ENCODE measurements at places on chromosomes 6 and 20.

GRCh38 chr6:32226434-32226833, 2.6 kb upstream of the NOTCH4 start:
- DNase-seq, result no peak

GRCh38 chr6:156774863-156775405, 2.2 kb upstream of the ARID1B start:
- DNase-seq, result no peak

GRCh38 chr20:62406635-62407176, 379 bp downstream of the CABLES2 start:
- no peak for DNase-seq

DNA sequence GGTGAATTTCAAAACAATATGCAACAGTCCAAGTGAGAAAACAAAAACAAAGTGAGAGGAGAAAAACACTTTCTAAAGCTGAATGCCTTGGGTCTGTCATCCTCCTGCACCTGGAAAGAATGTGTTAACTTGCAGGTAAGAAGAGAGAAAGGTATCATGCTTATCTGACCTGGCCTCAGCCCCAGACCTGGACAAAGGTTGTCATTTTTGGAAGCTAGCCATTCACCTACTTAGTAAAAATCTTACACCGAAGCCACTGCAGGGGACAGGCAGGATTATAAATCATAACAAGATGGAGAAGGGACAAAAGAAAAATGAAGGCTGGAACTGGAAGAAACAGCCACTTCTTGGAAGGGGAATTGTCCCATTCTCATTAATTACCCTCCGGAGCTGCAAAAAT, 69.4 kb downstream of the GFOD1 start:
- DNase-seq, result no peak

DNA sequence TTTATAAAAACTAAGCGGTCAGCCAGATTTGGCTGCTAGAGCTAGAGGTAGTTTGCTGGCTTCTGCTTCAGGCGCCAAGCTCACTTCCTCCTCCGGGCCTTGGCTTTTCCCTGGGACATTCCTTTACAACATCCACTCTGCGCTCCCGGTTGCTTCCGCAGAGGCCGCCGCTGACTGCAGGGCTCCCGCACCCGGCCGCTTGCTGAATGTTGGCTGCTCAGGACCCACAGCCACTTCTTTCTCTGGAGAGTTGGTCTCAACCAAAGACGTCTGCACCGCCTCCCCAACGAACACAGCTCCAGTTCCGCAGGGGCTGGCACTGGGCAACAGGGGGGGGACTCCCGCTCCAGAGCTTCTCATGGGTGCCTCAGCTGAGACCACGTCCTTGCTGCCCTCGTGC, 282.8 kb downstream of the TFAP2C start:
- DNase-seq, result no peak

DNA sequence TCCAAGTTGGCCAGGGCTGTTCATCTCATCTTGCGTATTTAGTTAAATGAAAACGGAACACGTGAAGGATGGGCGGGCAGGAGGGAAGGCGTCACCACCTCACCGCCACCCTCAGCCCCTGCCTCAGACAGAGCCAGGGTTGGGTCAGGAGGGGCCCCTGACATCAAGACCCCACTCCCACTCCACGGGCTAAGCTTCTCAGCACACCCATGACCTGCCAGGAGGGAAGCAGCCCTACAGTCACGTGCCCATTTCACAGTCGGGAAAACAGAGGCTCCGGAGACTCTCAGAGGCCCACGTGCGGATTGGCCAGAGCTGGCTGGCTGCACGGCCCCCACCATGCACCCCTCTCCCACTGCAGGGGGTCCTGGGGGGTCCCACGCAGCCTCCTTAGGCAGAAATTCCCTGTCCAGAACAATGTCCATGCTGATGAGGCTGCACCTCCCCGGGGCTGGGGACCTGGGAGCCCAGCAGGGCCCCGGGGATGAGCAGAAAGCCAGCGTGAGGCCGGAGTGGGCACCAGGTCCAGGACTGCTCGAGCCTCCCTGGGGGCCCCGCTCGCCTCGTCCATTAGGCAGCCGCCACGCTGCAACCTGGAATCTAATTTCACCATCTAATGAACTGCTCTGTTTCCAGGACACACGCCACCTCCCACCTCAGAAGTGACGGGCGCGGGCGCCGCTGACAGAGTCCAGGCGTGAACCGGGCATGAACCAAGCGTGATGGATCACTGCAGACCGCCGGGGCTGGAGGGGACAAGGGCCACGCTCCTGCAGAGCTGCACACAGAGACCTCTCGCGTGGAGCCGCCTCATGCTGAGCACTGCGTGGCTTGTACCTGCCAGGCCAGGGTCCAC, 15.8 kb downstream of the KCNQ2 start:
- DNase-seq, result no peak

GRCh38 chr6:92752114-92752513, 667.2 kb downstream of the EPHA7 start:
- no peak for DNase-seq

GRCh38 chr6:84021625-84022024, 11.9 kb upstream of the MRAP2 start:
- no peak for DNase-seq

DNA sequence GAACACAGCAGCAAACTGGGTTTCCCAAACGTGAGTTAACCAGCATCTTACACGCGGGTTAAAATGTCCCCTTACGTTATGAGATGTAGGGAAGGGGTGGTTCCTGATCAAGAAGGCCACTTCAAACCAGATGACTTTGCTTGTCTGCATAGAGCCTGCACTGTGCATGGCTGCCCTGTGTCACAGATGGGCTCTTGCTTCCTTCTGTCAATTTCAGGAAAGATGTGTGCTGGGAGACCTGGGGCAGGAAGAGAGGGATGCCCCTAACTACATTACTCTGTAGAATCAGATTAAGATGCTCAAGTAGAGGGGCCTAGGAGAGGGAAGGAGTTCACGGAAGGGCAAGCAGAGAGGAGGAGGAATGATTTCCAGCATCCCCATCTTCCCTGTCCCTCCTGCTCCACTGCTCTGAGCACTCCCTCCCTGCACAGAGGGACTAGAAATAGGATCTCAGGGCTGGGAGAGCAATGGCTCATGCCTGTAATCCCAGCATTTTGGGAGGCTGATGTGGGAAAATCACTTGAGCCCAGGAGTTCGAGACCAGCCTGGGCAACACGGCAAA, 63.5 kb upstream of the ZMYND8 start:
- no peak for DNase-seq

DNA sequence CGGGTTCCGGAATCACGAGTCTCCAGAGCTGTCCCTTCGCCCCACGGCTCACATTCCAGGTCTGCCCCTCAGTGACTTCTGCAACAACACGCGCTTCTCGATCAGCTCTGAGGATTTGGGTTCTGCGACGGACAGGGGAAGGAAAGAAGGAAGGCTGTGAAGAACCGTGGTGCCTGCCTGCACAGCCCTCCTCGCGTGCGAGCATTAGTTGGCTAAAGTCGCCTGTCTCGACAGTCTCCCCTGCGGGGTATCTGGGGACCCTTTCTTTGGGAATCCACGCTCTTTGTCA, 23.1 kb downstream of the VPS52 start:
- no peak for DNase-seq

GRCh38 chr6:92274588-92274987, 1144.8 kb downstream of the EPHA7 start:
- DNase-seq, result no peak

DNA sequence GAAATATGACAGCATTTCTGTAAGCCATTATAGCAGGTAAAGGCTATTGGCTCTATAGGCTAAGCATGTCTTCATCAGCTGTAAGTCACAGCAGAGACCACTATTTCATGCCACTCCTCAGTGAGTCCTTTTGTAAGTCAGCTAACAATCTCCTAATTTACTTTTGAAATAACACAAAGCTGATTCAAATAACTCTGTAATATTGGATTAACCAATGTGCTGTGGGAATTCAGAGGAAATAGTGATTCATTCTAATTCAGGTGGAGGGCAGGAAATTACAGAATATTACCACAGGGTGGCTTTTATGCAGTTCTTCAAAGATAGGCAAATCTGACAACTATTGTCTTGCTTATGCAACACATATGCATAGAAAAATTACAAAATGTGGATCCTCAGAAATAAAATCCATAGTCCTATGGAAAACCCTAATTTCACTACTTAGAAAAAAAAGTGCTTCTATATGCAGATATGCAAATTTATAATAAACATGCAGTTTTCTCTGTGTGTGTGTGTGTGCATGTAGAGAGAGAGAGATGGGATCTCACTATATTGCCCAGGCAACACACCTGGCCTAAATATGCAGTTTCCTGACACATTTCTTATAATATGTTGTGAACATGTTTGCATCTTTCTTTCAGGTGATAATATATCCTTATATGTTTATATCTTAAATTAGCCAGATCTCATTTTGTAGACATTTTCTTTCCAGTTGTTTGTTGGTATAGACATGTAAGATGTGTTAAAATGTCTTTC, 4.8 kb upstream of the SMIM28 start:
- peak; percentile 36 for DNase-seq

DNA sequence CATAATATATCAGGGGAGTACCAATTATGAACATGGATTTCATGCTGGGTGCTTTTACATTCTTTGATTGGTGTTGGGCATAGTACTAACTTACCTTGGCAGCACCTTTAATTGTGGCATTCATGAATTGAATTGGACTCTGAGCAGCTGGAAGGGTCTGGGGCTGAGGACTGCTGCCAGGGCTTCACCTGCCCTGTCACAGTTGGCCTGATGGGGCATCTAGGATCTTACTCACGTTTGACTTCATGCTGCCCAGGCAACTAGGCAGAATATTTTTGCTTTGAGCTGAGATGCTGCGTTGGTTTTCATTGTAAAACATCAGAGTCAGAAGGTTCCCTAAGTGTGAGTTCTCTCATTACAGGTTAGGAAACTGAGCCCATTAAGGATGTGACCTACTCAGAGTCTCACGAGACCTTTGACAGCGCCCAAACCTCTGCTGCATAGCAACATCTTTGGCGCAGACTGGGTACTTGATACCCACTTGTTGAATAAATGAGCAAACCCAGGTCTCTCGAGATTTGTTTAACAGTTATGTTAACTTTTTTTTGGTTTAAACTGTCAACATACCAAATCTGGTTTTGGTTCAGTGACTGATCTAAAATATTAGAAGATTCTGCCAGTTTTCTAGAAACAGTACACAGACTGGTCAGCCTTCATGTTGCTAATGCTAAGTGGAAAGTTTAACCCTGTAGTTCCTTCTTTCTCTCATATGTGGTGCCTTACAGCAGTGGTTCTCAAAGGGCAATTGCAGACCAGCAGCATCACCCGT, 104.9 kb downstream of the TCP11 start:
- DNase-seq, result no peak

- DNase-seq, result peak; percentile 79
Measured at GRCh38 chr6:149864578-149865535, 698 bp upstream of the LRP11 start.

DNA sequence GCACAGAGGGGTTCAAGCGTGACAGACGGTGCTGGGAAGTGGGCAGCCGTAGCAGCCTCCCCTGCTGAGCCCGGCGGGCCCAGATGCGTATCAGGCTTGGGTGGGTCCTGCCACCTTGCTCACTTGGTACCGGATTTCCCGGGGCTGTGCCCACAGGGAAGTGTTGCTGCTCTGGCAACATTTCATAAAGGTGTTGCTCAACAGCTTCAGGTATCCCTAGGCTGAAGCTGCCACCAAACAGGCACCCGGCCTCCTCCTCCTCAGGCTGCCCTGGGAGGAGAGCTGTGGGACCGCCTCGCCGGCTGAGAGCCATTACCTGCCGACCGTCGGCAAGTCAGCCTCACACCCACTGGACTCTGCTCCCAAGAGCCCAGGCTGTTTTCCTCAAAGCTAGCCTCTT, 11.5 kb downstream of the PSMG4 start:
- no peak for DNase-seq

DNA sequence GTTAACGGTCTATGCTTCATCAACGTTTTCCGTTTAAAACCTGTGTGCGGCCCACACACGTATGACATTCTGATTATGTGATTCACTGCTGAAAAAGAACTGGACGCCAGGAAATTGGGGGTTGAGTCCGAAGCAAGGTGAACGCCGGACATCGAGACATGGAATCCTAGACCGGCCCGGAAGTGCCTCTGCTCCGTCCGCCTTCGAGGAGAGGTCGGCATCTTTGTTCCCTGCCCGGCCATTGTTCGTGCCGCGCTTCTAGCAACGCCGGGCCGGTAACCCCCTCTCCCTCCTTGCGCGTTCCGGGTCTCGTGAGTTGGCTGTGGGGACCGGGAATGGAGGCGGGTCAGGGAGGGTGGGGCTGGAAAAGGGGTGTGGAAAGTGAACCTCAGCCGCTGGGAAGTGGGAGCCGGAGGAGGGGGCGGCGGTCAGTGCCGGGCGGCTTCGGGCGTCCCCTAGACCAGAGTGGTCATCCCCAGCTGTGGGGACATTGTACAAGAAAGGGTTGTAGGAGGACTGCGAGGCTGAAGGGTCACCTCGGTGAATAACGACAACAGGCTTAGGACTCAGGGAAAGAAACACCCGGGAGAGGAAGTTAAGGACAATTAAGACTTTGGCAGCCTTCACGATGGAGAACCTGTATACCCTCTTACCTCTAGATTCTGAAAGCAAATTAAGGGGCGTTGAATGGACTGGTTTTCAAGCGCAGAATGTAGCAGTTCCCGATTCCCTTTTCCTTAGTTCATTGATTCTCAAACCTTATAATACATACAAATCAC, at the start of gene ZSCAN9:
Gene ZSCAN9 (plus strand): TSS at position 220 of the 779 bp plus-strand sequence. CDS start 1,810 bp downstream, outside the sequence.
- DNase-seq, result peak; percentile 89

- no peak for DNase-seq
Measured at GRCh38 chr6:115909923-115910546, 150.7 kb downstream of the FRK start.

DNA sequence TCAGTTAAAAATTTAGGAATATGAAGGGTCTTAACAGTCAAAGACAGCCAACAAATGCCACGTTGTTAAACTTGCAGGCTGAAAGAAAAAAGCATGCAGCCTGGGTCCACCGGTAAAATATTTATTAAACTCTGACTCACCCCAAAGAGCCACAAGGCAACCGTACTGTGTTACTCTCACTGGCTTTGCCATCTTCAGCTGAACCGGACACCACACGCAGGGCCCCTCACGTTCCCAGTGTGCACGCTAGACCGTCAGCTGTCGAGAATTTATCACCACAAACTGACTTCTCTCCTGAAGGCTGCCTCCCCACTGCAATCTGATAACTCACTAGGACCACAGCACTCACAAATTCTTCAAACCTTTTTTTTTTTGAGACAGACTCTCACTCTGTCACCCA, 30.7 kb downstream of the HUS1B start:
- DNase-seq, result peak; percentile 45

- DNase-seq, result no peak
Measured at GRCh38 chr6:3819161-3820110, 29.7 kb upstream of the FAM50B start.

GRCh38 chr6:96520171-96521115, 1.2 kb upstream of the UFL1 start:
- DNase-seq, result peak; percentile 58

GRCh38 chr6:42093582-42094329, 43.4 kb downstream of the TAF8 start:
- DNase-seq, result no peak

DNA sequence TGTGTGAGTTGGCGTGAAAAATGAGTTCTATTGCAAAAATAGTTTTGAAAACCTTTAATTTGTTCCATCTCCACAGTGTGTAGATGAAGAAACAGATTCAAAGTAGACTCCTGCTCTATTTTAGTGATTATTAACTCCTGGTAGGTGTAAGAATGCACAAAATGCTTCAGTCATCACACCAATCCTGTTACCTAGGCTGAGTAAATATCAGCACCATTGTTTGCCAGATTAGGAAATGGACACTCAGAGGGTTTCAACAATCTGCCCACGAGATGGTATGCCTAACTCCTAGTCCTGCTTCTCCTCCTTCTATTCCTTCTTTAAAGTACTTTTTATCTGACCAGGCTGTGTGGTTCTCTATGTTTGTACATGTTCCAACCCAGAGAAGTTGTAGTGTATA, 108.9 kb upstream of the AHI1 start:
- no peak for DNase-seq

- no peak for DNase-seq
Measured at GRCh38 chr20:37449276-37449675, 71.8 kb upstream of the NNAT start.

Measured in astrocyte of the spinal cord (primary cell).